ENCODE measurements at places on chromosomes 7 and 10.

DNA sequence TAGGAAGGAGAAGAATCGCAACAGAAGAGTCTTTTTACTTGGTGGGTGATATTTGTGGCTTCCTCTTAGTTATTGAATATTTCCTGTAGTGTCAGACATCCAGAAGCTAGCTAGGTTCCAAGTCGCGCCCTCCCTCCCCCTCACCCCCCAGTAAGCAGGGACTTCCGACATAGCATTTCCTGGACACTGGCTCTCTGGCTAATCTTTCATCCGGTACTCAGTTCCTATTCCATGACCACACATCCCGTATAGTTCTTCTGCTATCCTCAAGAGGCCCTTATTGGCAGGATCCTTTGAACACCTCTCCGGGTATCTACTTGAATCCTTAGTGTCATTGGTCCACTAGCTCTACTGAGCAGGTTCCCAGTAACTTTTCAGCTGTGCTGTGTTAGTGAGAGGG, 167.8 kb downstream of the HDAC9 start:
- DNase-seq = no peak

DNA sequence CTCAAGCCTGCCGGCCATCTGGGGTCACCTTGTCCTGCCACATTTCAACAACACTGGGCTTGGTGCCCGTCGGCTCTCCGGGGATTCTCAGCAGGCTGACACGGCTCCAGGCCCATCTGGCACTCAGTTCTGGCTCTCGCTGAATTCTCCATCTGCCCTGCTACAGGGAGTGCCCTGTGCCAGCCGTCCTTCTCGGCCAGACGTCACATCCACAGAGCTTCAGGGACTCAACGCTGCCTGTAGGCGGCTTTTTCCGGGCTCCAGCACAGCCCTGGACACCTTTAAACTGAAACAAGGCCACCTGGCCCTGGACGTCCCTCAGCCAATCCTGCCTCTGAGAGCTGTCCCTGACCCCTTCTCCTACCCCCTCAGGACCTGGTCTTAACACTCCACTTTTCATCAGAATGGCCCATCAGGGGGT, 43.0 kb downstream of the TMEM130 start:
- no peak for DNase-seq

GRCh38 chr7:27745064-27745583, 5.2 kb downstream of the TAX1BP1 start:
- peak; percentile 40 for DNase-seq

DNA sequence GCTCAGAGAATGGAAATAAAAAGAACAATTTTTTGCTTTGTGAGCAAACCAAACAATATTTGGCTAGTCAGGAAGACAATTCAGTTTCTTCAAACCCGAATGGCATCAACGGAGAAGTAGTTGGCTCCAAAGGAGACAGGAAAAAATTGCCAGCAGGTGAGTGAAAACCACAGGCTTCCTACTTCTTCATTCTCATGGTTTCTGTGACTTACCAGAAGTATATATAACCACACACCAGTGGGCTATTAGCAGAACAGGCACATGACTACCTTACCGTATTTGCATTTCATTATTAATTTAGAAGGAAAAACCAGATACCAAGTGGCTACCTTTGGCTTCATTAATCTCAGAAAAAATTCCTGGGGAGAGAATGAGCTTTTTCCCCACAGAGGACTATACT, 8.8 kb downstream of the TDRD1 start:
- no peak for DNase-seq

GRCh38 chr7:76302347-76303201, at the start of gene HSPB1:
HSPB1 (plus strand) TSS chr7:76302673; CDS start chr7:76302713, 40 bp downstream.
- peak; percentile 80 for DNase-seq

GRCh38 chr10:132587175-132587574, 49.6 kb downstream of the INPP5A start:
- no peak for DNase-seq

GRCh38 chr7:41777894-41778596, 75.2 kb upstream of the INHBA start:
- peak; percentile 92 for DNase-seq

DNA sequence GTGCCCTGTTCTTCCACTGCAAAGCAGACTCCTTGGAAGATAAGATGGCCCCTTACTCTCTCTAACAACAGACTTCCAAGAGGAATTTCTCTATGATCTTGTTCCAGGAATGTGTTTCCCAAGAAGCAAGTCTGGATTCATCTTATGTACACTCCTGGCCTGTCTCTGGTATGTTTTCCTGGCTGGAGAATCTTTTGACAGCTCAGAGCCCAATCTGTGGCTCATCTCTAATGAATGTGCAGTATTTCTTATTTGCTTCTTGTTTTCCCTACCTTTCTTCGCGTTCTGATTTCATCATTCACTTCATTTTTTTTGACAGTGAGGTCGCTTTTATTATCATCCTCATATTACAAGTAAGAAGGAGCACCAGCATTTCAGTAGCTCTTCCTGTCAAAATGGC, 53.0 kb upstream of the PITRM1 start:
- no peak for DNase-seq

- no peak for DNase-seq
These were observed 1.6 kb downstream of the HOXA6 start for GRCh38 chr7:27145914-27146412.

DNA sequence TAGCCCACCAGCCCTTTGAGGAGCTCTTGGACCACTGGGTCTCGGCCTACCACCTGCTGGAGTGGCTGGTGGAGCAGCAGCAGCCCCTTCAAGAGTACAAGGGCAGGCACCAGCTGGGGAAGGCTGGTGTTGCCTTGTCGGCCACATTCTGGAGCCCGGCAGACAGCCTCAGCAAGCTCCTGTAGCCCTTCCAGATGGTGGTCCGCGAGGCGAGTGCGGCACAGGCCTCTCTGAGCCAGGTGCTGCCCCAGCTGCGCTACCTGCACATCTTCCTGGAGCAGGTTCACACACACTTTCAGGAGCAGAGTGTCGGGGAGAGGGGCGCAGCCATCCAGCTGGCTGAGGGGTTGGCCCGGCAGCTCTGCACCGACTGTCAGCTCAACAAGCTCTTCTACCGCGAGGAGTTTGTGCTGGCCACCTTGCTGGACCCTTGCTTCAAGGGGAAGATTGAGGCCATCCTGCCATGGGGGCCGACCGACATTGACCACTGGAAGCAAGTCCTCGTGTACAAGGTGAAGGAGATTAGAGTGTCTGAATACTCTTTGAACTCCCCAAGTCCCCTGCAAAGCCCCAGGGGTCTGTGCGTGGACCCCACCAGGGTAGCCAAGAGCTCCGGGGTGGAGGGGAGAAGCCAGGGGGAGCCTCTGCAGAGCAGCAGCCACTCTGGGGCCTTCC, 7.0 kb upstream of the ACTR3C start:
- no peak for DNase-seq
